ENCODE measurements at places on chromosomes 1 and 21. TPM values are rescaled to one million over a fixed set of nuclear protein-coding genes. Genes with fewer than 3 reads are reported as not detected.

Gene AMPD1
- 0.07 TPM for total RNA-seq

Gene HNRNPR
- total RNA-seq = 82.2 TPM

Gene SLC30A2
- 0.48 TPM for total RNA-seq

GRCh38 chr1:30745156-30745833 is 12.3 kb downstream of the LAPTM5 start:
- DNase-seq = no peak

DNA sequence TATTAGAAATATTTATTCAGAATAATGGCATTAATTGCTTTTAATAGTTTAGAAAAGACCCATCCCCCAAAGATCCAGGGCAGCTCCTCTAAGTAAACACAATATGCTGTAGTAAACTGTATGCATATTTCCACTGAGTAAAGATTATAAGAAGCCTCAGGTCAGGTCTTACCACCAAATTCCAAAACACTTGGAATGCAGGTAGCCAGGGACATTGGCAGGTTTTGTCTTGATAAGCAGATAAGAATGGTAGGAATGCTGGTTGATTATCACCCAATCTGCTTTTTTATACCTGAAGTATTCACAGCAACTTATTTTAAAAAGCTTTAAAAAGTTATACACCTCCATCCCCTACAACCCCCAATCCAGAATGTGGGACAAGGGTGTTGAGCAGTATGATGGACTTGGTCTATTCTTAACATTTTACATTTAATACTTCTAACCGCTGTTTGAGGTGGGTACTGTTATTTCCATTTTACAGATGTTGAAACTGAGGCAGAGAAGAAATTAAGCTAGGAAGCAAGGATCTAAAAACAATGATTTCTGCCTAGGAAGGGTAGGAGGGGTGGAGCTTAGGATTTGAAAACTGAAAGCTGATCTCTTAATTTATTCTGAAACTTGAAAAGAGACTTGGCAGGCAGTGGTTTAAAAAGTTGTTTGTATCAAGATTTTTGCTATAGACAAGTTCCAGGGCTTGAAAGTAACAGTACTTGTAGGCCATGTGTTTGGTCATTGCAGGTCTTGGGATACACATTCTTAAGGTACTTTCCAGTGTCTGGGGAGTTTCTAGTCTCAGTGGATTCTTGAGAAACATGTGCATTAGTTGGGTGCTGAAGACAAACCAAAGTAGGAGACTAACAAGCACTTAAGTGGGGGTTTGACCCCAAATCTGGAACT is 15.6 kb upstream of the THEM4 start:
- no peak for DNase-seq

DNA sequence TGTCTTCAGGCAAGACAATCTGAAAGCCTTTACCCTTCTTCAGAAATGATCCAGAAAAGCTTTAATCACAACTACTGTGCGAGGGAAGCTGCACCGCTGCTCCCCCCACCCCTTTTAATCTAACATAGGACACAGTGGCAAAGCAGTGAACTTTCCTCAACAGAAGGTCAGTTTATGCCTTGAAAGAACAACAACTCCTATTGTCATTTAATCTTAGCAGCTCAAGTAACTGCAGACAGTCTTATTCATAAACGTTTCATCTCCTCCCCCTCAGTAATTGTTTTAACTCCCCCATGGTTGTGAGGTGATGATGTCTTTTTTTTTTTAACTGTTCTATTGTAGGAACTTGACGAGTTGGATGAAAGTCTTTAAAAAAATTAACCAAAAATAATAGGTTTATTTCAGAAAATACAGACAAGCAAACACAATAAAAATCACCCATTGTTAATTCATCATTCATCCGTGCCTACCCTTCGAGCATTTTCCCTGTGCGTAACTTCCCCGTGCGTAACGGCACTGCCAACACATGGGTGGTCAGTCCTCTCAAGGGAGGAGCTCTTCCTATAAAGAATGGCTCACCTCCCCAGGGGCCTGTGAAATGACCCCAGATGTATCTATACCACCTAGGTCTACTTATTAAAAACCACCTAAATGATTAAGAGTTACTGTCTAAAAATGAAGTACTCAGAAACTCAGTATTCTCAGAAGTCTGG is 3.3 kb upstream of the ADAR start:
- DNase-seq = no peak

DNA sequence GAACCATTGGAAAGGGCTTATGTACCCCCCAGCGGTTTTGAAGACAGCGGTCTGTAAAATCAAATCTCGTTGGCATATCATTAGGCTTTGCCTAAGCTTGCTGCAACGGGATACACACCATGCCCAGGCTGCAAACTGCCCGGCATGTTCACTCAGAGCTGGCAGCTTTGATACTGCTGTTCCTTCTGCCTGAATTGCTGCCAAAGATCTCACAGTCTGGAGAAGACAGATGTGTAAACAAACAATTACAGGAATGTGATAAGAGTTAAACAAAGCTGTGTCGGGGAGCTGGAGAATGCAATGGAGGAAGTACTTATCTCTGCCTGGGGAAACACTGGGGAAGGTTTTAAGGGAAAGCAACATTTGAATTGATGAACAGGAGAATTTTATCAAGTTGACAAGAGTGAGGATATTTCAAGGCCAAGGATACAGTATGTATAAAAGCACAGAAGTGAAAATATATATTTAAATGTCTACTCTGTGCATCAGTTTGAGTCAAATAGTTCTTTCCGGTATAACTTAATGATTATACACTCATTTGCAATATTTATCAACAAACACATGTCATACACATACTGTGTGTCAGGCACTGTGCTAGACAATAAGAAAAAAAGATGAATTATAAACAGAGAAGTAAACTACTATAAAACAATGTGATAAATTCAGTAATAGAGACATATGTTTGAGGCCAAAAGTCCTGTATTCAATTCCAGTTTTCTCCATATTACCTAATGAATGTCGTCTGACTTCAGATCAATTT is 29.9 kb downstream of the CHML start:
- no peak for DNase-seq

DNA sequence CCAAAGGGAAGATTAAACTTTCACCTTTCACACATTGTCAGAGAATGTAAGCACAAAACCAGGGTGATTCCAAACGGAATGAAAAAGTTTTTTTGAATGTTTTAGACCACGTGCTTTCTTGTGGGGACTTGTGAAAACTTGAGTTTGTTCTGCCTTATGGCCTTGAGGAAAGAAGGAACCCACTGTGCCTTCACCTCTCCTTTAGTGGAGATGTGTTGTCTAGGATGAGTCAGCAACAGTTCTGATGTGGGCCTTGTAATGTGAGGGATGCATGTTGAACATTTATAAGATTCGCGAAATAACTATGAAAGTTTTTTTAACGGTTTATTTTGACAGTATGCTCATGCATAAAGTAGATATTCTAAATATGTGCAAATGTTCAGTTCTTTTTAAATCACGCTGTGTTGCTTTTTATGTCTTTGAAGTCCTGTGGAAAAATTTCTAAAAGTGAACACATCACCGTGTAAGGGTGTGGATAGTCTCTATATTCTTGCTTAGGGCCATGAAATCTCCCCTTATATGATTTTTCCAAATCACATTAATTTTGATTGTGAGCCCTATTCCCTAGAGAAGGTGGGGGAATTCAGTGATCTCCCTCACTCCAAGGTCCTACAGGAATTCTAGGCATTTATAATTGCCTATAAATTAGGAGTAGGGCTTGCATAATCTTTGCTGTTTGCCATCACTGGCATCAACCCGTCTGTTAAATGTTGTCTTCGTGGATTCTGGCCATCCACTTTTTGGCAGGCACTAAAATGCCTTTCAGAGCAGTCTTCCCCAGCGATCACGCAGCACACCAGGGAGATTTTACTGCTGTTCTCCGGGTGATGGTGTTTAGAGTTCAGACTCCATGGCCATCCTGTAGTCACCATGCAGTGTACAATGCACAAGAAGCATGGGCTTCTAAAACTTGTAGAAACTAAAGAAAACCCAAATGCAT is 47.4 kb downstream of the PLA2G4A start:
- DNase-seq = no peak

GRCh38 chr1:228542981-228543380 is 55.8 kb downstream of the RNF187 start:
- no peak for DNase-seq

GRCh38 chr1:208520438-208521099 is 276.4 kb upstream of the PLXNA2 start:
- no peak for DNase-seq

Measured in kidney epithelial cell (primary cell).